Stimulated activated CD8-positive, alpha-beta memory T cell treated with anti-CD3 and anti-CD28 coated beads, Interleukin-7, amount 100 ng/mL, for 1 hour (primary cell): ENCODE measurements at places on chromosomes 5 and 9.

DNA sequence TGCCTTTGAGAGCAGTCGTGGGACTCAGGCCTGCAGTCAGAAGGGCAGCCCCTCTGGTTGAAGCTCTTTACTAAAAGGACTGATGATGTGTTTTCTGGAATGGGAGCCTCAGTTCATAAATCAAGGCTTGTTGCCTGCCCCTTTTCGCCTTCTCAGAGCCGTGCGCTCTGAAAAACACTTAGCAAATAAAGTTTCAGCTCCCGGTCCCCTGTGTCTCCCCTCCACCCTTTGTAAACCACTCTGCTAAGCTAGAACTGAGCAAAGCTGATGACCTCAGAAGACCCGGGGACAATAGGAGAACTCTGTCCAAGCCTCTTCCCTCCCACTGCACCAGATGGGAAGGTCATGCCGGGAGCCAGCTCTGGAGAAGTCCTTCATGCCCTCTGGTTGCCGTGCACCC, 39.3 kb upstream of the ADRA1B start:
- DNase-seq, result no peak

GRCh38 chr5:91906027-91906426, 522.9 kb upstream of the ARRDC3 start:
- no peak for DNase-seq

DNA sequence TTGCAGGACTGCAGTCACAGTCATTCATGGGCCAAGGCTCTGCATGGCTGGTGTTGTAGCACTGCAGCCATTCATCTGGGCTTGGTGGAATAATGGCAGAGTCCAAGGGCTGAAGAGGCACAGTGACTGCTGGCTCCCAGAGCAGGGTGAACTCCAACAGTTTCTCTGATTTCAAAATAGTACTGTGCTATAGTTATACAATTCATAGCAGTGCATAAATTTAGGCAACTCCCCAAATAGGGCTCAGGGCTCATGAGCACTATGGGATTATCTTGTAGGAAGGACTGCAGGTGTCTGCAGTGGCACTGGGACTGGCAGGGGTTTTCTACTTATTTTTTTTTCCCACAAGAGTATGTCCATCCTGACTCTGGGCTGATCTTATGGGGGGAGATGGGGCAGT, 642.5 kb upstream of the SGCD start:
- no peak for DNase-seq

DNA sequence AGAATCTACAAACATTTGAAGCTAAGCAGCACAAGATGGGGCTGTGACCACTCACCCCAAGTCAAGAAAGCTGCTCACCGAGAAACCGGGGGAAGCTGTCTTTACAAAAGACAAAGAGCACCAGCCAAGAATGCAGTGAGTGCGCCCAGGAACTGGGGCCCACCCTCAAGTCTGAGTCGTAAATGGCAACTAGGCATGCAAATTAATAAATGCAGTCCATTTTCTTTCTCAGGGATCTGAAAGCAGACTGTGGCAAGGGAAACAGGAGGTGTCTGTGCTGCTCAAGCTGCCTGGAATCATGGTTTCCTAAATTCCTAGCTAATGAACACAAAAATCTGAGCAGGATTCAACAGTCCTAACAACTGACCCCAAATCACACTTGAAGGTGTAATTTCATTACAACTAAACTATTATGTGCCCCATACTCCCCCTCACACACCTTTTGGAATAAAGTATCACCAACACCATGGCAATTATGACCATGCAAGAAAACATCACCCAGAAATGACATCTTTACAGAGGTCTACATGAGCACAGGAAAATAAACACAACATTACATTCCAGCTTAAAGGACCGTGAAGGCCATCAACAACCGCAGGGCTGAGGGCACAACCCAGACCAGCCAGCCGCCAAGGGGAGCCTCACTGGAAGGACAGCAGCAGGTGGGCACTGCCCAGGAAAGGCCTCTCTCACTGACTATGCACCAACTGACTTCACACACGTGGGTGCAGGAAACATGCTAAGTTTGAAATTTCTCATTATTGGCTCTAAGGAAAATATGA, 17.6 kb downstream of the NSUN2 start:
- DNase-seq, result no peak

GRCh38 chr5:54002779-54003178, 307.6 kb downstream of the ARL15 start:
- no peak for DNase-seq

DNA sequence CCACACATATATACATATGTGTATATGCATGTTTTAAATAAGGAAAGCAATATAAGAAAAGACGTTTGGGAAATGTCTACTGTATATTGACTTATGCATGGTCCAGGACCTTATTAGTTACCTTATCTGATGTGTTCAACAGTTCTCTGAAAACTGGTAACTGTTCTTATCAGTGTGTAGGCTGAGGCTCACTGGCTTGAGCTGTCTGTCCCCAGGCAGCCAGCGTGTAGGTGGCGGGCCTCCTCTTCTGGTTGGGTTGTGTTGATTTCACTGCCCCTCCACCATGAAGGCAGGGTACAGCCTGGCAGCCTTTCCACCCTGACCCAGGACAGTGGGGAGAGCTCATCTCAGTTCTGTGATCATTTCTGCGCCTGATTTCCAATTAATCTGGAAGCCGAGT, 38.7 kb upstream of the SEMA4D start:
- DNase-seq, result no peak

DNA sequence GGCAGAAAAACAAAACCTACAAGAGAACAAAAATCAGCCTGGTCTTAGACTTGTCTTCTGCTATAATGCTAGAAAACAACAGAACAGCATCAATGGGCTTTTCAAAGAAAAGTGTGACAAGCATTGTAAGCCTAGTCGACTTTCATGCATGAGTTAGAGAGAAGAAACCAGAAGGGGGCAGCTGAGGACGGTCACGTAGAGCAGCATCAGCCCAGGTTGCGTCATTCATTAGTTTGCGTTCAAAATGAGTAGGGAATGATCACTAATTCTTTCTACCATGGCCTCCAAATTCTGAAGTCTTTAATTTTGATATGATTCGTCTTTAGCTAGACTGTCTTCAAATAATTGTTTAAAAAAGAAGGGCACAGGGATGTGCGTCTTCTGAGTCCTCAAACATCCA, 4.7 kb upstream of the ISCA1 start:
- no peak for DNase-seq

- DNase-seq, result no peak
These were observed 29.5 kb downstream of the CAST start for GRCh38 chr5:96691503-96692303.

DNA sequence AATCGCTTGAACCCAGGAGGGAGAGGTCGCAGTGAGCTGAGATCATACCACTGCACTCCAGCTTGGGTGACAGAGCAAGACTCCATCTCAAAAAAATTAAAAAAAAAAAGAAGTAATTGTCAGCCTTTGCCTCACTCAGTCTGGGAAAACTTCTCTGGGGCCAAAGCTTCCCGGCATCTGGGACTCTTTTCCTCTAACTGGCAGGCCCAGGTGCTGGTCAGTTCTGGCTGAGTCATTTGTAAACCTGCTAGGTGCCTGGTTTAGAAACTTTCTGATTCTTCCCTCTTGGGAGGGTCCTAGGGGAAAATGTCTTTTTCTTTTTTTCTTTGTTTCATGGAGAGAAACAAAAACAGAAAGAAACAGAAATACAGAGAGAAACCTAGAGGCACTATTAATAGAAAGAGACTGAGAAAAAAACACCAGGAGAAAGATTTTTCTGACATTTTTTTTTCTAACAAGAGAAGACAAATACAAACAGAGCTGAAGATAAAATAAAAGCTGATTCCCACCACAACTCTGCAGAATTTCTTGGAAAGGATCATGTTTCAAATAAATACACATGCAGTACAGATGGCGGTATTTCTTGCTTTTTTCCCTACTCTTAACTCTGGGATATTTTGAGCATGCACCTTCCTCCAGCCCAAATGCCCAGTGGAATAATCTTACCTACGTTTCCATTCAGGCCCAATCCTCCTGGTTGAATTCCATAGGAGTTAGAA, 22.1 kb upstream of the UBAP2 start:
- DNase-seq, result no peak

GRCh38 chr5:28249771-28250415, 1211.5 kb upstream of the CDH9 start:
- DNase-seq, result no peak

- DNase-seq, result no peak
These were observed 7.5 kb upstream of the RMND5B start for GRCh38 chr5:178123094-178123965.

DNA sequence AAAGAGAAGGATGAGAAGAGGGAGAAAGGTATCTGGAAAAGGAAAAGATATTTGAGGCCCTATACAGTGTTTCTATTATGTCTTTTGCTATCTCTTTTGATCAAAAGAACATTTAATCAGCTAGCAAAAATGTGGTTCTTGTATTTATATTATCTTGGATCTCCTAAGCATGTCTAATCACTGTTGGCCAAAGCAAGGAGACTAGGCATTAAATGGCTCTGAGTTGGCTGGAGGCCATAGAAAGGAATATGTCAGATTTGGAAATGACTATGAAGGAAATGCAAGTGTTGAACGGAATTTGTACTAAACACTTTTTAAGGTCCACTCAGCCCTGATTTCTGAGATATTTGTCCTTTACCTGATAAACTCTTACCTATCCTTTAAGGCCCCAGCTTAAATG, 22.4 kb upstream of the THG1L start:
- DNase-seq, result no peak

- DNase-seq, result no peak
These were observed 121.0 kb upstream of the RGS7BP start for GRCh38 chr5:64384765-64385164.

GRCh38 chr5:58087123-58087522, 372.8 kb downstream of the PLK2 start:
- DNase-seq, result no peak

DNA sequence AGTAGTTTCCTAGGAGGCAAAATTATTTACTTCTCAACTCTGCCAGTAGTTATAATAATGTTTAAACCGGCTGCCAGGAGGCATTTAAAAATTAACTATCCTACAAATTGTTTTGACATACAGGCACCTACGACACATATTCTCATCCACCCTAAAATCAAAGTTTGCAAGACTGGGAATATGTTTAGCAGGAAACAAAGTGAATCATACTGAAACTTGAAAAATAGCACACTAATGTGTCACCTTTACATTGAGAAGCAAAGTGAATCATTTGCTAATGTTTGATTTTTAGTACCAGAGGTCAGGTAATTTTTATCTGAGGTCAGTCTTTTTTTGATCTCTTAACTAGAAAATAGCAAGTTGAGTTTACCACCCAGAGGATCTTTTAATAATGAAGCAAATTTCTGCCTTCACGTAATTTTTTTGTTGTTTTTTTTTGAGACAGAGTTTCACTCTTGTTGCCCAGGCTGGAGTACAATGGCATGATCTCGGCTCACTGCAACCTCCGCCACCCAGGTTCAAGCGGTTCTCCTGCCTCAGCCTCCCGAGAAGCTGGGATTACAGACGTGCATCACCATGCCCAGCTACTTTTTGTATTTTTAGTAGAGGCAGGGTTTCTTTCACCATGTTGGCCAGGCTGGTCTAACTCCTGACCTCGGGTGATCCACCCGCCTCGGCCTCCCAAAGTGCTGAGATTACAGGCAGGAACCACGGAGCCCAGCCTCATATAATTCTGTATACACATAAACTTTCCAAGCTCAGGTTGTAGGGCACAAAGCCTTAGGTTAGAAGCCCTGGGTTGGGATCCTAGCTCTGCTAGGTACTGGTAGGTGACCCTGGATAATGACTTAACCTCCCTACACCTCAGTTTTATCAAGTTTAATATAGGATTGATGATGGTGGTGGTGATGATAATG, 124.3 kb downstream of the UGCG start:
- no peak for DNase-seq

- no peak for DNase-seq
These were observed 11.2 kb upstream of the NOTCH1 start for GRCh38 chr9:136557036-136557435.

DNA sequence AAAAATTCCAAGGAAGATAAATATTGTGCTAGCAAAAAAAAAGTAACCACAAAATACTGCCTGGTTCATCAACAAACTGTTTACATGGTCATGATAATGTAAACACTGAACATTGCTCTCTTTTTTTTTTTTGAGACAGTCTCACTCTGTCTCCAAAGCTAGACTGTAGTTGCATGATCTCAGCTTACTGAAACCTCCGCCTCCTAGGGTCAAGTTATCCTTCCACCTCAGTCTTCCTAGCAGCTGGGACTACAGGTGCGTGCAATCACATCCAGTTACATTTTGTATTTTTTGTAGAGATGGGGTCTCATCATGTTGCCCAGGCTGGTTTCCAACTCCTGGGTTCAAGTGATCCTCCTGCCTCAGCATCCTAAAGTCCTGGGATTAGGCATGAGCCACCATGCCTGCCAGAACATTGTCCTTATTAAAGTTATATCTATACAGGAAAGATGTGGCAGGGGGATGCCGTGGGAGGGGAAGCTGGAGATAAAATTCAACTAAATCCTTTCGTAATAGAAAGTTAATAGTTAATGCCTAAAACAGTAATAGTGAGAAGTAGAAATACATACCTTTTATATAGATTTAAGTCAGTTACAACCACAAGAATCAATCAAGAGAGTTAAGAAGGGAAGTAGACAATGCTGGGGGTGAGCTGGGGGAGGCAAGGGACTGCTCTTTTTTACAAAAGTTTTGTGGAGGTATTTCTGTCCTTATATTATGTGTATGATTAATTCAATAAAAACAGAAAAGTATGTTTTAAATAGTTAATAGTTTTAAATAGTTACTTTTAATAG, 52.3 kb downstream of the RGMB start:
- DNase-seq, result no peak

DNA sequence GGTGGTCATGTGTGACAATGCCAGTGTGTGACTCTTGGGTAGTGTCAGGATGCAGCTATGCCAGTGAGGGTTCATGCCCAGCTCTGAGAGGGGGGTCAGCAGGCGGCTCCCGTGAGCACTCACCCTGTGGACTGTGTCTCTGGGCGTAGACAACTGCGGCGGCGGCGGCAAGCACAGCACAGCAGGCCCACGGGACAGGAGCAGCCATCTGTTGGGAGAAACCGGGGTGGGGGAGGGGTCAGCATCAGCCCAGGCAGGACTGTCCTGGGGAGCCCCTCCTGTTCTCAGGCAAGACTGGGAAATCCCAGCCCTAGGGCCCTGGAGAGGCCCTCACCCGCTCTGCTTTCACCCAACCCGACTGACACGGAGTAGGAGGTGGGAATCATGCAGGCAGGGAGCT, 20.8 kb downstream of the CNTFR start:
- DNase-seq, result no peak

- DNase-seq, result no peak
These were observed 97.0 kb downstream of the FOCAD start for GRCh38 chr9:20781092-20781491.

- DNase-seq, result no peak
These were observed 601 bp upstream of the FAF2 start for GRCh38 chr5:176447591-176447977.

GRCh38 chr9:82404881-82405280, 416.3 kb downstream of the SPATA31D1 start:
- DNase-seq, result no peak

DNA sequence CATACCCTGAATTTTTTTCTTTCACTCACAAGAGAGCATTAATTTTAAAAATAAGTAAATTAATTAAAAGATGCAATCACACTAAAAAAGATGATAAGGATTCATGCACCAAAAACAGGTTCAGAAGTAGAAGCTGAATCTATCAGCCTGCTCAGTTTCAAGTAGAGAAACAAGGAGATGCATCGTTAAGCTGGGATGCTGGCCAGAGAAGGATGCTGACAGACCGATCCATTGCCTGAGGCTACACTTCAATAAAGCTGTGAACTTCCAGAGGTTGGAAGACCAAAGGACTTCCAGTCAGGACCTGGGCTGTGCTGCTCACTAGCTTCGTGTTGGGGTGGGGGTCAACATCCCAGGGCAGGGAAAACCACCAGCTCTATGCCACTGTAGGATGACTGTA, 457.7 kb downstream of the EFNA5 start:
- DNase-seq, result no peak
